ENCODE measurements at places on chromosomes 5 and 9. TPM values are rescaled to one million over a fixed set of nuclear protein-coding genes. Genes with fewer than 3 reads are reported as not detected.

DNA sequence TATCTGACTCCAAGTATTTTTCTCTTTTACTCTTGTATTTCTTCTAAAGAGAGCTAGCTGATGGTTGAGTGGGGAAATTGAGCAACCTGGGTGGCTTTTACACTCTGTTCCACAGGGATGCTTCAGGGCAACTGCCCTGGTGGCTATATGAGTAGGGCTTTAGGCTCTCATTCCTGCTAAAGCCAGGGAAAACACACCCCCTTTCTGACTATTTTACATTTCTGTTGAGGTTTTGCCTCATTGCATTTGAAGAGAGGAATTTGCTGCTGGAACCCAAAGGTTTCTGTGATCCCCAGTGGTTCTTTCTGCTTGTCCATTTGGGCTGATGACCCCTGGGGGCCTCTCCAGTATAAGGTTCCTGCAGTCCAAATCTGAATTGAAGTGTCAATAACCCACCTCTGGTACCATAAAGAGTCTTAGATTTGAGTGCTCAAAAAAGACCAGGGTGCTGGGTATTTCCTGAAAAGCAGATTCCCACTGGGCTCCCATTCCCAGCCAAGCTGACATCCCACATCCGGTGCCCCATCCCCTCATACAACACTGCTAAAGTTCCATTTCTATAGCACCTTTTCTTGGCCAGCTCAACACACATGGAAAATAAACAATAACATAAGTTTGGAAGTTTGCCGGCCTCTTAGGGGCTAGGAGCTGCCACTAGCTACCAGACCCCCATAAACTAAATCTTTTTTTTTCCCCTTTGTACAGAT is 59.5 kb downstream of the PAPPA start:
- no peak for DNase-seq

DNA sequence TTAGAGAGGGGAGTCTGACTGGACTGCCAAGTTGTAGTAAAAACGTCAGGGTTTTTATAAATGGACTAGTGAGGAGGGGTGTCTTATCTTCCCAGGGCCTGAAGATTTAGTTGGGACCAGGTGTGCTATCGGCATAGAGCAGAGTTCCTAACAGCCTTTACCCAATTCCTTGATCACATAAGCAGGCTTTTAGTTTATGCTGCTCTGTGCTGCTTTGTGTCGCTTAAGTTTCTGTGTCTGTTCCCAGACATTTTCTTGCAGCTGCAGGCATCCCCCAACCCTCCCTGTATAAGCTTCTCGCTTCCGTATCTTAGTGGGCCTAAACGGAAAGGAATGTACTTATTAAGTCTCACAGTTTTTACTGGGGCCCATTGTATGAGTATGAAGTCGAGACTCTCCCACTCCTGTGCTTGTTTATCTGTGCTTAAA is 2.6 kb upstream of the SMC5 start:
- no peak for DNase-seq

DNA sequence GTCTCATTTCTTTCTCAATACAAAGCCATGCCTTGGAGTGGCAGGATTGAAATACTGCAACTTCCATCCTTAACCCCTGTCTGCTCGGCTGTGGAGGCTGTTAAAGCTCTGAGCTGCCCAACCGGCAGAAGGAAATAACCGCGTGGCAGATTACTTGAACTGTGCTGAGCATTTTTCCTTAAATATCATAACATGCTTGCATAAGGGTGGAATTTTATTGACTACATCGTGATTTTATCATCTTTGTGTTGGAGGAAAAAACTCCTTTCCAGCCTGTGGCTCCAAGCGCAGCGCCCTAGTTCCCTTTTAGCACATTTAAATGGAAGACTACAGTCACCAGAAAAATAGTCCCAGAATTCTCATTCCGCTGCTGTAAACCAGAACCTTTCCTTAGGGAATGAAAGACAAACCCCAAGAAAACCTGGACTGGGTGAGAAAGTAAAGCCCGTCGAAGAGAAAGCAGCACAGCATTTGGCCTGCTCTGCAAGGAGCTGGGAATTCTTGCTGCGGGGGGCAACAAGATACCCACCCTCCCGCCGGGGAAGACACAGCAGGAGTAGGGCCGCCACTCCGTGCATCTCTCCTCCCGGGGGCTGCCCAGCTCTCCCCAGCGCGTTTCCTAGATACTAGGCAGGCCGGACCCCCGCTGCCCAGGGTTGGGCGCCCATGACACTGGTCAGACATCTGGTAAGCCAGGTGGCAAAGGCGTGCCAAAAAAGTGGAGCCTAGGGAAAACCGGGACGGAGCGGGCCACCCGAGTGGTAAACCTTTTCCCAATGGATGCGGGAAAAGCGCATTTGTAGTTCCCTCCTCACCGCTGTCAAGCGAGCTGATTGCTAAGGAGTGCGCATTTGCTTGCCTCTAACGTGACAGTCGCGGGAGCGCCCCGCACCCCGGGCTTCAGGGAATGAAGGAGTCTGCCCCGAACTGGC is 1.3 kb downstream of the SHC3 start:
- peak; percentile 59 for DNase-seq

DNA sequence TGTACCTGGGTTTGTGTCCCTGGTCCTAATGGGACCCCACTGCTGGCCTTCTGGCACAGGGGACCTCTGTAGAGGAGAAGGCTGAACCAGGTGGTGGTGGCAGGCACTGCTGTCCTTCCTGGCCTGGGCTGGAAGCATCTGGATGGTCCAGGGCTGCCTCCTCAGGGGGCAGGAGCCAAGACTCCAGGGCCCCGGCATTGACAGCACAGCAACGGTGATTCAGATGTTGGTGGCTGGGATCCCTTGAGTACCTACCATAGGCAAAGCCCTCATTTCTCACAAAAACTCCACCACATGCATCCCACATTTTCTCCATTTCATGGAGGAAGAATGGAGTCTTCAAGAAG is 15.0 kb downstream of the FGD3 start:
- no peak for DNase-seq

DNA sequence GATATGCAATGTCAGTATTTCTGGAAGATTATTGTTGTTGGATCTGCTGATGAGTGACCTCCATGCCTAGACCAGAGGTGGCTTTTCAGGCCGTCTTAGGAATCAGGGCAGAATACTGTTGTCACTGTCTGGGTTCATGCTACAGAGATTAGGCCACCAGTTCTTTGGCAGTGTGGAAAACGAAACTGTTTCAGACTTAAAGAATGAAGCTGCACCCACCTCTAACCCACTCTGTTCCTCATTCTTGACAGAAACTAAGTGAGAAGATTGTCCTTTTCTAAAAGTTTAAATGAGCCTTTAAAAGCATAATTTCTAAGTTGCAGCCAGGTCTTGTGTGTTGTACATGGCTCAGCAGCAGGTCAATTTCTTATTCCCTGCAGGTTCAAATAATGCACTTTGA is 444.3 kb downstream of the ENC1 start:
- no peak for DNase-seq

DNA sequence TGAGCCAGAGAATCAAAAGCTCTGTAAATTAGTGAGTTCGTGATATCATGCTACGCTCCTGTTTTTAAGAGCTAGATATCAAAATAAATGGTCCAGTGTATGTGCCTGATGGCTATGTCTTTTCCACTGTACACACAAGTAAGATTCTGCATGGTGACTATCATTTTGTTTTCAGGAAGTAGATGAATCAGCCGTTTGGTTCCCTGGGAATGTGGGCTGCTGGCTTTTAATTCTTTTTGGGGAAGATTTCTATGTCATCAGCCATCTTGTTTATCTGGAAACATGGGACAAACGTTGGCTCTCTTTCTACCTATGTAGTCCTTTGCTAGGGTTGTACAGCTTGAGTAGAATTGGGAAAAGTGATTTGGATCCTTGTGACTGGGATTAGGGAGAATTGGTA is 126.7 kb downstream of the GRIA1 start:
- no peak for DNase-seq

DNA sequence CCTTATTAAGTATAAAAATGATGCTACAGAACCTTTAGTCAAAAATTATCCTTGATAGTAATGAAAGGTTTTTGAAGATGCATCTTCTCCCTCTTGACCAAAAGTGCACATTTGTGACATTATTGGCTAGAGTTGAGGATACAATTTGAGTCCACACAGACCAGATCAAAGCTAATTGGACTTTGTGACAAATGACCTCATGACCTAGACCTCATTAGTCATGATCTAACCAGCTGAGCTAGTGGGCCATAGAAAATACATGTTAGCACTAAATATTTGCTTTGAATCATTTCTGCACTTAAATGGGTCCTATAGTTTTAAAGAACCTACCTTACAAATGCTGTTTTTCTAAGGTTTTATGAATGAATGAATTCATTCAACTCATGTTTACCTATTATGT is 182.1 kb downstream of the RFX3 start:
- DNase-seq: no peak

DNA sequence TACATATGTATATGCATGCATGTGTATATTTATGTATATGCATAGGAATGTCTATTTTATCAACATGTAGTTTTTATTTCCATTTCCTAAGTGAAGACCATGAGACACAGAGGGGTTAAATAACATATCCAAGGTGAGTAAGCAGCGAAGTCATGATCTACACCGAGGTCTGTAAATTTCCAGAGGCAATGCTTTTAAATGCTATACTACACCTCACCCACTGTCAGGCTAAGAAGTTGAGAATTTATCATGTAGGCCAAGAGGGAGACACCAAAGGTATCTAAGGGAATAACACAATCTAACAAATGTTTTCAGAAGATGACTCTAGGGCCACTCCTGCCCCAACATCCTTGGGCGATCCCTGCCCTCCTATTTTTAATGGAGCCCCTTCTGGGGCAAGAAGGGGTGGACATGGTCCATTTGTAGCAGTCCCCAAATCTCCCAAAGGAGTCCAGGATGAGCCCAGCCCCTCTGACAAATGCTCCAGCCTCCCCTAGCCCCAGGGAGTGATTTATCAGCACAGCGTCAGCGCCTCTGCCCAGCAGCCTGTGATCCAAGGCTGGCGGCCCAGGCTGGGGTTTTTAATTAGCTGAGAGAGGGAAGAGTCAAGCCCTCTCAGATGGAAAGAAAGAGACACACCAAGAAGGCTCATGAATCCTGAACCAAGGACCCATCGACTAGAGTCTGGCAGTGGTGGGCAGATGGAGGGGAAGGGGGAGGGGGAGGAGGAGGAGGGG is 339.9 kb downstream of the ASTN2 start:
- DNase-seq: no peak

NADK2 gene
- 11.7 TPM for total RNA-seq

GRXCR2 gene
- not detected for total RNA-seq

SPAAR gene
- not detected for total RNA-seq

DBN1 gene
- total RNA-seq: 269 TPM

RFESD gene
- 4.5 TPM for total RNA-seq

SLC2A8 gene
- total RNA-seq: 33.9 TPM

CER1 gene
- total RNA-seq: 4.1 TPM

PCDHB10 gene
- 1.7 TPM for total RNA-seq

CCDC192 gene
- total RNA-seq: 0.53 TPM
